ENCODE measurements at places on chromosomes 3 and 15.

GRCh38 chr3:178078953-178079352, 457.3 kb upstream of the KCNMB2 start:
- peak; percentile 73 for DNase-seq

GRCh38 chr3:142628801-142629200, 32.6 kb downstream of the PLS1 start:
- DNase-seq: no peak

DNA sequence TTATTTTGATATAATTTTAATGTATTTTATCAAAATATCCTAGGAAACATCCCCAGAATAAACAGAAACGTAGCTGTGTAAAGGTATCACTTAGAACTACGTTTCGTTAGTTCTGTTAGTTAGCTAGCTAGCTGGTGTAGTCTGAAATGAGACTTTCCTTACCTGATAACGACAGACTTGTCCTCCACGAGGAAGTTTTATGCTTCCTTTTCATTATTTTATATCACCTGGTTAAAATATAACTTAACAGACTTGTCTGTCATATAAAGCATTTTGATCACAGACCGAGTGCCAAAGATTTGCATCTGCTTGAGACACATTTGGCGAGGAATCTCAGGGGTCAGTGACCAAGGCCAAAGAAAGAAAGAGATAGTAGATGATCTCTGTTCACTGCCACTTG, 829.5 kb downstream of the VGLL3 start:
- DNase-seq: no peak

DNA sequence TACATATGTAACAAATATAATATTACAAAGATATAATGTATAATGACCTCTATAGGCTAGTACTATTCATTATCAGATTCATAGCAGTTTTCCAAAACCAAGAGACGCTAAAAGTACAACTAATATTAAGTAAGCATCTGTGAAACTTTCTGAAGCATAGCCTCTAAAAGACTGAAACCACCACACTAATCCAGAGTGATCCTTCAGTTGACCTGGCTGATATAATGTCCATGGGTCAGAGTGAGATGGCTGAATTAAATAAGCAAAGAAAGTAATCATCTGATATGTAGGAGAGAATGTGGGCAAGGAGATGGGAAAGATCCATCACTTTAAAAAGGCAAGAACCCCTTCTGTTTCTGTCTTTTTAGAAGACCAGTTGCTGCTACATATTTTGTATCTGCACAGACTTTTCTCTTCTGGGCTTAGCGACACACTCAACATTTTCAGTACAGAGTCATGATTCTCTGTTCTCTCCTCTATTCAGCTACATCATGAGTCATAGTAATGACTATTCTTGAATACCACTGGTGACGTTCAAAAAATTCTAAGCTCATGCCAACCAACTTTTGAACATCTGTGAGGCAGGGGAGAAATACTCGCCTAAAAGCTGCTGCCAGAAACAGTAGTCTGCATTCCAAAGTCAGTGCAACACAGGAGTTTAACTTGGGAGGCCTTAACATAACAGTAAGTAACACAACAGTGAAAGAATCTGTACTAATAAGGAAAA, 149.6 kb downstream of the MAGI1 start:
- DNase-seq: no peak

DNA sequence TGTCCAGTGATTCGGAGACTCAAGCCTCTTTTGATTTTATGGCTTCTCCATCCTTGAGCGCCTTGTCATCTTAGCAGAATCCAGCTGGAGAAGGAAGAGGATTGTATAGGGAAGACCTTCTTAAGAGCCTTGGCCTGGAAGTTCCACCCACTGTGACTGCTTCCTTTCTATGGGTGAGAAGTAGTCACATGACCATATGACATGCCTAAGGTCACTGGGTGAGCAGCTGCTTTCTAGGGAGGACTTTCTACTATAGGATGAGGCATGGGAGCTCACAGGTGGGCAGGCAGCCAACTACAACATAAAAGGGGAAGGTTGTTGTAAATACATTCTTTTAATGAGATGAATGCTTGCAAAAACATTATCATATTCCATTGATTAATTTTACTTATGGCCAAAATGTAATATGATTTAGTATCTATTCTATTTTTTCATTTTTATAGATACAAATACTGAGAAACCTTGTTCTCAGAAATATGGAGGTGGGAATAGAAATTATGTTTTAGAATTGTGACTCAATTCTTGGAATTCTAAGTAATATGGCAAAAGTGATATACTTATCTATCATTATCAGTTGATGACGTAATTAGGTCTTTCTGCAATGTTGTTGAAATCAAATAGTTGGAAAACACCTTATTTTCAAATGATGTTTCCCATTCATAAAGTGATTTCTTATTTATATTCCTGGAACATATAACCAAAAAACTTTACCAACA, 53.6 kb upstream of the MINAR1 start:
- no peak for DNase-seq

DNA sequence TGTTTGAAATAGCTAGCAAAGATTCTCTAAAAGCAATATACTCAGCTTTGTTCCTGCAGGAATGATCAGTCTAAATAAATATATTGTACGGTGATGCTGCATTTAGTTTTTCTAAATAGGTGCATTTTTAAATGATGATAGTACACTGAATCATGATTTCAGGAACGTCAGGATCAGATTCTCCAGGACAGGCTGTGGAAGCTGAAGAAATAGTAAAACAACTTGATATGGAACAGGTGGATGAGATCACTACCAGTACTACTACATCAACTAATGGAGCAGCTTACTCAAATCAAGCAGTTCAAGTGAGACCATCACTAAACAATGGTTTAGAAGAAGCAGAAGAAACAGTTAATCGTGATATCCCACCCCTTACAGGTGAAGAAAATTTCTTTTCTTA, 46.3 kb upstream of the EIF3J start:
- DNase-seq: no peak

GRCh38 chr15:48861813-48862431, 16.0 kb upstream of the EID1 start:
- DNase-seq: peak; percentile 67

DNA sequence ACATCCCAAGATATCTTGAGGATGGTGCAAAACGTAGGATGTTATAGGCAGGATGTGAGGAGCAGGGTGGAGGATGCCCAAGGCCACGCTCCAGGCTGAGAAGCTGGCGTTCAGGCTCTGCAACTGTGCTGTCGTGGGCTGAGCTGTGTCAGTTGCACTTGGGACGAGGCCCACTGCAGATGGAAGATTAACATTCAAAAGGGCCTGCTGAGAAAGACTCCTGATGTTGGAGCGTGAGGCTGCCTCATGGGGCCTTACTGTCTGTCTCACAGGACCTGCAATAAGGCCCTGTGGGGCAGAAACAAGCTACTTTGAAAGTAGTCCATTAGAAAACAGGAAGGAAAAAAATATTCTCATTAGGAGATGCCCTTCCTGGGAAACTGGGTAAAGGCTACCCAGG, 60.6 kb upstream of the SEC61A1 start:
- DNase-seq: no peak

- DNase-seq: no peak
Measured at GRCh38 chr15:69082554-69082953, 68.1 kb downstream of the NOX5 start.

- peak; percentile 17 for DNase-seq
Measured at GRCh38 chr3:69251078-69251805, 128.8 kb upstream of the LMOD3 start.

GRCh38 chr15:74445816-74446763, 12.3 kb upstream of the SEMA7A start:
- DNase-seq: no peak

DNA sequence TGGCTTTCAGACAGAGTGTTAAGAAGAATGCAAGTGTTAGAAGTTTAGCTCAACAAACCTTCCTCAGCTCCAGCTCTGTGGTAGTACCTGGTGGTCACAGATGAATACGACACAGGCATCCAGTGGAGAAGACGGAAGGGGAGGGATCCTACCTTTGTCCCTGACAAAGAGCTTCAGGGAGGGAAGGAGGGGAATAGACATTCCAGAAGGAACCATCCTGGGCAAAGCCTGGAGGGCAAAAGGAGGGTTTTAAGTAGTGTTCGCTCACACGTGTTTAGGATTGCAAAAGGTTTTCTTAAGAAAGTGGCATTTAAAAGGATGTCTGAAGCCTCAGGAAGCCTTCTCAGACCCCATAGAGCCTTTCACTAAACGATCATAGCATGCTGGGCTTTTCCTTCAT, 2.8 kb downstream of the CHCHD4 start:
- no peak for DNase-seq

GRCh38 chr15:75720787-75721479, 8.3 kb upstream of the CSPG4 start:
- peak; percentile 76 for DNase-seq

DNA sequence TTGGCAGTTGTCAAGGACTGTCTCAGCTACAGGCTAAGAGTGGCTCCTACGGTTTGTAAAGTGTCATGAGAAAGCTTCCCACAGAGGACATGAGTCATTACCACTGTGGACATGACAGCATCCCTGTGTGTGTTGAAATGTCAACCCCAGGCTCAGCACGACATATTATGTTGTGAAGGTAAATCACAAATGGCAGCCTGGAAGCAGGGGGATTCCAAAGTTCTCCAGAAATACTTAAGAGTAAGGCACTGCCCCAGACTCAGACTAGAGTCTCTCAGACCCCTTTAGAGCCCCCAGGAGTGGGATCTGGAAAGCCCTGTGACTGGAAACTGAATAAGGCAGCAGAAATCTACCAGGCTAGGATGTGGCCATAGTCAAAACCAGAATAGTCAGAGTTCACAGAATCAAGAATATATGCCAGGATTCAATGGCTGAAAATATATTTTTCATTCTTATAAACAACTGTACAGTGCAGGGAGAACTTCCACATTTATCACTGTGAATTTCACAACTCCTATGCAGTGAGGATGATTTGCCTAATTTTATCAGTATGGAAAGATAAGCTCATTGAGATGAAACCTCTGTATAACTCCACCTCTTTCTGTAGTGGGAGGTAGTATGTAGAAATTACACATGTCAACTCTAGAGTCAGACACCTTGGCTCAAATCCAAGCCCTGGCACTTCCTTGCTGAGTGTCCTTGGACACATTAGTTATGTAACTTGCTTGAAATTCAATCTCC, 237.1 kb upstream of the CFAP20DC start:
- peak; percentile 35 for DNase-seq

- no peak for DNase-seq
Measured at GRCh38 chr3:43998370-43998835, 243.3 kb upstream of the TOPAZ1 start.

- peak; percentile 68 for DNase-seq
Measured at GRCh38 chr15:90099868-90100831, 2.1 kb downstream of the IDH2 start.

DNA sequence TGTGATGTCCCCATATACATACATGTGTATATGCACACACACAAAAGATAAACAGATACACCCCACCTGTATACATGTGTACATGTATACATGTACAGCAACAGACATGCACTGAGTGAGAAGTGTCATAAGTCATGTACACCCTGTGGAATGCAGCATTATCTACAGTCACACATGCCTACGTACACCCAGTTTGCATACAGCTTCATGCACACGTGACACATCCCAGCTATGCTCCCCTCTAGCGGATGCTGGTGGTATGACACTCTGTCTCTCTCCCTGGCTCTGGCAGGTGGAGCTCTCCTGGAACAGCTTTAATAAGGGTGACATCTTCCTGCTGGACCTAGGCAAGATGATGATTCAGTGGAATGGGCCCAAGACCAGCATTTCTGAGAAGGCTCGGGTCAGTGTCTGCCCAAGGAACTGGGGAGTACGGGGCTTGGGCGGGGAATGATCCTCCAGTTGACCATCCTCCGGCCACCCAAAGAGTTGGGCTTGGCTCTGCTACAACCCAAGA, 6.3 kb downstream of the VILL start:
- peak; percentile 77 for DNase-seq

- DNase-seq: no peak
Measured at GRCh38 chr15:44471885-44472455, 44.5 kb downstream of the CTDSPL2 start.

DNA sequence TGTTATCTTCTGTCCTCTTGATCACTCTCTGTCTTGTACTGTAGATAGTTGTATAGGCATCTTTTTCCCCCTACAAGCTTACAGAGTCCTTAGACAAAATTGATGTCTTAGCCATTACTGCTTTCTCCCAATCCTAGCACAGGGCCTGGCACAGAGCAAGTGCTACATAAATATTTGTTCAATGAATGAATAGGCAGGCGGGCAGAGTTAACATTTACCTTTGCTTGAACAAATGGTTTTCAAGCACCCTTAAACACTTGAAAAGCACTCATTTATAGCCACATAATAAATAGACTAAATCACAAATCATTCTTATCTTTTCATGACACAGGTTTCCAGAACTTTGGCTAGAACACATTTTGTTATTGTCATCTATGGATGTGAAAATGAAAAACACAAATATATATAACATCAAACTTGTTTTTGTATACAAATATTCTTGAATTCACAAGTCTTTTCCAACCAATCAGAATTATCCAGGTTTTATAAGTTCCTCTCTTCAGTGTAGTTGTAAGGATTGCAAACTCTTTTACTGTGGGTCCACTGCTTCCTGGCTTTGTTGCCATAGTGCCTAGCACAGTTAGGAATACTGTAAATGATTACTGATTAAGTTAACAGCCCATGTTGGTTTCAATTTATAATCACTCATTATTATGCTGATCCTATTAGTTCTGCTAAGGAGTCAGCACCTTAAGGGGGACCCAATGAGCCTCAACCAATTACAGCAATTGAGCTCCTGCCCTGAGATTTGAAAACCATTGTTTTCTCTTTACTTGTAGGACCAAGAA, 61.9 kb downstream of the ISL2 start:
- no peak for DNase-seq

DNA sequence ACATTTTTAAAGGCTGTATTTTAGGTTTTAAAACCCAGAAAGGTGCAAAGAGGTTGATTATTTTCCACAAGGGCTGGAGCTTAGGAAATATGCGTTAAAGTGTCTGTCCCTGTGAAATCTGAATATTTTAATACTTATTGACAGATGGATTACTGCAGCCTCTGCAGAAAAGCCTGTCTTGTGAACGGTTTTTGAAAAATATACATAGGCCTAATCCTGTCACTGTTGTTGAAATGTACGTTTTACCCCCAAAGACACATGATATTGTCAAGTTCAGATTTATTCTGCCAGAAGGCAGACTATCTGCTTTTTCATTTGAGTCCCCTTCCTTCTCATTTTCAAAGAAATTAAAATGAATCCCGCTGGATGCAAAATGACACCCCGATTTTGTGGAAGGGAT, 2.2 kb upstream of the BCL6 start:
- peak; percentile 32 for DNase-seq

DNA sequence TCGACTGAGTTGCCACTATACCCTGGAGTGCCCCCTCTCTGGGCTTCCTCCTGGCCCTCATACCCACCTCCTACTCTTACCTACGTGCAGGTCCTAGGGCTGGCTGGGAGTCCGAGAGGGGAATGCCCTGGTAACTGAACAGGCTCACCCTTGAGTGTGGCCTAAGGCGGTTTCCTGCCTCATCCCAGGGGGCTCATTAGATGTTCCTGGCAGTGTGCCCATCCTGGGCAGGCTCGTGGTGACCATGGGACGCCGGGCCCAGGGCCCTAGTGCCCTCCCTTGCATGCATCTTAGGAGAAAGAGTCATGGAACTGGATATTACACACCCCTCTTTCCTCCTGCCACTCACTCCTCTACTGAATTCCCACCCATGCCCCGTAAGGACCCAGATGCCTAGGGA, 2.8 kb downstream of the SEMA4B start:
- DNase-seq: no peak

Data from G401 (cell line).